ENCODE measurements at places on chromosomes 11 and 22. TPM values are rescaled to one million over a fixed set of nuclear protein-coding genes. Genes with fewer than 3 reads are reported as not detected.

The APOL5 gene
- total RNA-seq, result not detected

The SNRPD3 gene
- total RNA-seq, result 175 TPM

The DUSP8 gene
- total RNA-seq, result 1.1 TPM

The LGALS1 gene
- 187 TPM for total RNA-seq

GRCh38 chr11:8267831-8268529 lies 4.3 kb upstream of the LMO1 start:
- peaks cover 15% of the 10 kb centered on the region for H3K4me1 ChIP-seq
- no peak overlapping the region for H3K27ac ChIP-seq
- peaks cover 33% of the 10 kb centered on the region for H3K27me3 ChIP-seq
- peak; percentile 37 for DNase-seq
- H3K36me3 ChIP-seq, result no peaks in the 10 kb centered on the region

DNA sequence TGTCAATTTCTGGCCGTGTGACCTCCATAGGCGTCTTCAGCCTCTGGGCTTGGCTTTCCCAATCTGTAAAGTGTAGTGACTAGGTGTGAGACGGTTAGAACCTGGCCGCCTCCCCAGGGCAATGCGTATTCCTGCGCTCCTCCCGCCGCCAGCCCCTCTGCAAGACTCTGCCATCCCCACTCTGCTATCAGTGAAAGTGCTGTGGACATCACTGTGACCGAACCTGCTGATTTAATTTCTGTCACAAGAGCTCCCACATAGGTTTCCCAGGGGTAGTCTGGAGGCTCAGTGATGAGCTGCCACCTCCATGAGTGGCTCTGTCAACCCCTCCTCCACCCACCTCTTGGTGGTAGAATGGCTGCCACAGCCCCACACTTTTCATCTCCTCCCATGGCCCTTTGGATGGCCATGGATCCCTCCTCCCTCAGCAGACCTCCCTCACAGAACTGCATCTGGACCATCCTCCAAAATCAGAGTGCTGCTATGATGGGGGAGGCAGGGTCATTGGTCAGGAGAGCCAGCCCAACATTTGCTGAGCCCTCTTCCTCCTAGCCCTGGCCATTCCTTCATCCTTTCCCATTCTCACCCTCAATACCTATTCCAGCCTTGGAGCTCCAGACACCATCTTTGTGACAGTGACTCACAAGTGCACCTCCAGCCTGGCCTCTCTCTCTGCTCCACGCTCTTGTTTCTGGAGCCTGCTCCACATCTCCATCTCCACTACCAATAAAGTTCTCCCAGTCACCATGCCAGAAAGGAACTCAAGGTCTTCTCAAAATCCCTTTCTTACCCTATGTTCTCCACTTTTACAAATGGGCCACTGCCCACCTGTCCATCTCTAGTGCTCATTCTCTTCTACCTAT lies 1.5 kb upstream of the GSC2 start:
- H3K27me3 ChIP-seq, result peaks cover 19% of the 10 kb centered on the region
- no peaks in the 10 kb centered on the region for H3K4me1 ChIP-seq
- H3K36me3 ChIP-seq, result no peaks in the 10 kb centered on the region
- H3K4me3 ChIP-seq, result no peak overlapping the region

- H3K27ac ChIP-seq, result no peak overlapping the region
- no peak overlapping the region for H3K4me3 ChIP-seq
- no peaks in the 10 kb centered on the region for H3K4me1 ChIP-seq
- DNase-seq, result no peak
- H3K27me3 ChIP-seq, result no peaks in the 10 kb centered on the region
- H3K36me3 ChIP-seq, result no peaks in the 10 kb centered on the region
Observed at GRCh38 chr11:35918716-35919115, 25.1 kb upstream of the LDLRAD3 start.

DNA sequence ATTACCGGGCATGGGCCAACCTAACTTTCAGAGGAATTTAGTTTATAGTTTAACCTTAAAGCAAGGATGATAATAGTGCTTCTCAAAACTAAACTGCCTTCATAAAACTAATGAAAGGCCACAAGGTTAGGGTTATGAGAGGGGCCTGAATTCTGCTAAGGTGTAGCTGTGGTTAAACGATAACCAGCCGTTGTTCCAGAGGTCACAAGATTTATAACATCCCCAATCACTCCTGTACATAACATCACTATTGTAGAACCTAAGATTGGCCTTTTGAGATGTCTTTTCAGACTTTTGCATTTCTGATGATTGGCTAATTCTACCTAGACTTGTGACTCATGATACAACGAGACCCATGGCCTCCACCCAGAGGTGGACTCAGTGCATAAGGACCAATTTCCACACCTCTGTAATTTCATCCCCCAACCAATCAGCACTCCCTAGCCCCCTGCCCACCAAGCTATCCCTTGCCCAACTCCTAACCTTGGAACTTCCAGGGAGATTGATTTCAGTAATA lies 69.8 kb downstream of the ADAMTS15 start:
- no peaks in the 10 kb centered on the region for H3K36me3 ChIP-seq
- H3K4me1 ChIP-seq, result no peaks in the 10 kb centered on the region
- no peak for DNase-seq
- H3K27ac ChIP-seq, result no peak overlapping the region
- H3K4me3 ChIP-seq, result no peak overlapping the region

- DNase-seq, result no peak
- no peak overlapping the region for H3K27ac ChIP-seq
- no peaks in the 10 kb centered on the region for H3K27me3 ChIP-seq
Observed at GRCh38 chr11:121055076-121055475, 31.2 kb downstream of the TBCEL start.

- H3K36me3 ChIP-seq, result no peaks in the 10 kb centered on the region
- H3K27ac ChIP-seq, result peak overlapping the region; percentile 76
- DNase-seq, result peak; percentile 83
- no peaks in the 10 kb centered on the region for H3K27me3 ChIP-seq
Observed at GRCh38 chr11:2380807-2381350, 3.8 kb downstream of the CD81 start.

DNA sequence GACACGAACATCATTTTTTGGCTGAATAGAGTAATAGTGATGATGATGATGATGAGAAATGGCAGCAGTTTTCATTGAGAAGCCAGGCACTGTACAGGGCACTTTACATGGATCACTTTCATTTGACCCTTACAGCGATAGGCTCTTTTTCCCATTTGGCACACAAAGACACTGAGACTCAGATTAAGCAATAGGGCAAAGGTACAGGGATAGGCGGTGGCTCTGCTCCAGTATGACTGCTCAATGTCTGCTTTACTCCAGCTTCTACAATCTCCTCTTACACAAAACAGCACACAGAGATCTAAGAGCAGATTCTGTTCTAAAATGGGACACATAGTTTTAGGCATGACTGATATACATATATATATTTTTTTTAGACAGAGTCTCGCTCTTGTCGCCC lies 40.6 kb downstream of the MPPED2 start:
- H3K27ac ChIP-seq, result peak overlapping the region; percentile 15
- H3K4me1 ChIP-seq, result peaks cover 16% of the 10 kb centered on the region
- H3K4me3 ChIP-seq, result no peak overlapping the region
- peak; percentile 38 for DNase-seq
- H3K27me3 ChIP-seq, result no peaks in the 10 kb centered on the region

DNA sequence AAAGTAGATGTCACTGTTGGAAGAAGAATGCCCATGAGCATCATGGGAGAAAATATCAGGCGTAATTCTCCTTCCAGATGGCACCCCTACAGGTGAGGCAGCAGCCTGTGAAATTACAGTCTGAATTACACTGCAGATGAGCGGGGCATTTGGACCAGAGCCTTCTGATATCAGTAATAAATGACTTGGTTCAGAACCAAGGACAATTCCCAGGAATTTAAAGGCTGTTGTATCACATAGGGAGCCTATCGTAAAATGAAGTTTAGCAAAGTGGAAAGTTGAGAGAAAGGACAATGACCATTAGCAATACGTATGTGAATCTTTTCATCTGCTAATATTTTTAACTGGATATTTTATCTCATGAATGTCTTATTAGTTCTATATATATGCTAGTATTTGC lies 61.3 kb downstream of the PRMT3 start:
- H3K27me3 ChIP-seq, result no peaks in the 10 kb centered on the region
- no peak overlapping the region for H3K27ac ChIP-seq
- H3K4me3 ChIP-seq, result no peak overlapping the region
- DNase-seq, result no peak
- no peaks in the 10 kb centered on the region for H3K36me3 ChIP-seq
- H3K4me1 ChIP-seq, result no peaks in the 10 kb centered on the region

- H3K36me3 ChIP-seq, result no peaks in the 10 kb centered on the region
- H3K27me3 ChIP-seq, result no peaks in the 10 kb centered on the region
- DNase-seq, result peak; percentile 48
- H3K4me3 ChIP-seq, result no peak overlapping the region
- peaks cover 2% of the 10 kb centered on the region for H3K4me1 ChIP-seq
Observed at GRCh38 chr22:46047841-46048595, 71.1 kb upstream of the WNT7B start.

DNA sequence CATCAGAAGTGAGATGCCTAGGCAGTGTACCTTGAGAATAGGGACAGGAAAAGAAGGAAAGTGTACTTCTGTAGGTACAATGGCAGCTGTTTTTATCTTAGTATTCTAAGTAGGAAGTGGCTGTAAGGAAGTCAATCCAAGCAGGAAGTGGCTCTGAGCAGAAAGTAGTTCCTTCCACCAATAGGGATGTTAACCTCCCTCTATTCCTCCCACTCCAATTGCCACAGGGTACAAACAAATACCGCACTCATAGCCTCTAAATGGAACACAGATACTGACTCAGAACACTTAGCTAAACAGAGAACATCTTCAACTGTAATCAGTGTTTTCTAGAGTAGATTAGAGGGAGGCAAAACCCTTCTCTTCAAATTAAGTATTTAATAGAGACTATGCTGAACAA lies 10.6 kb downstream of the LRRC55 start:
- no peak overlapping the region for H3K27ac ChIP-seq
- DNase-seq, result no peak
- no peak overlapping the region for H3K4me3 ChIP-seq
- H3K4me1 ChIP-seq, result no peaks in the 10 kb centered on the region
- H3K36me3 ChIP-seq, result no peaks in the 10 kb centered on the region

DNA sequence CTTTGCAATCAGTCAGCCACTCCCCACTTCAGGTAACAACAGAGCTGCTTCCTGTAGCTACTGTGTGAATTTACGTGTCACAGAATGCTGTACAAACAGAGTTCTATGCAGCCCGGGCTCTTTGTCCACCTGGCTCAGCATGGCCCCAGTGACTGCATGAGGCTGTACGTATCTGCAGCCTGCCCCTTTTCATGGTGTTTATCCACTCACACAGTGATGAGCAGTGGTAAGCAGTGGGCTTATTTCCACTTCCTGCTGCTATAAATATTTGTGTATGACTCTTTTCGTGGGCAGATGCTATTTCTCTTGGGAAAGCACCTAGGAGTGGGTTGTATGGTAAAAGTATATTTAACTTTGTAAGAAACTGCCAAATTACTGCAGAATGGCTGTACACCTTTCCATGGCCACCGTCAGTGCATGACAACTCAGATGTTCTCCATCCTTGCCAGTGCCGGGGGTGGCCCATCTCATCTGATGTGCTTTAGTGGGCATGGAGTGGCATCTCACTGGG lies 43.3 kb downstream of the MYEOV start:
- H3K4me3 ChIP-seq, result no peak overlapping the region
- no peaks in the 10 kb centered on the region for H3K36me3 ChIP-seq
- H3K4me1 ChIP-seq, result no peaks in the 10 kb centered on the region

DNA sequence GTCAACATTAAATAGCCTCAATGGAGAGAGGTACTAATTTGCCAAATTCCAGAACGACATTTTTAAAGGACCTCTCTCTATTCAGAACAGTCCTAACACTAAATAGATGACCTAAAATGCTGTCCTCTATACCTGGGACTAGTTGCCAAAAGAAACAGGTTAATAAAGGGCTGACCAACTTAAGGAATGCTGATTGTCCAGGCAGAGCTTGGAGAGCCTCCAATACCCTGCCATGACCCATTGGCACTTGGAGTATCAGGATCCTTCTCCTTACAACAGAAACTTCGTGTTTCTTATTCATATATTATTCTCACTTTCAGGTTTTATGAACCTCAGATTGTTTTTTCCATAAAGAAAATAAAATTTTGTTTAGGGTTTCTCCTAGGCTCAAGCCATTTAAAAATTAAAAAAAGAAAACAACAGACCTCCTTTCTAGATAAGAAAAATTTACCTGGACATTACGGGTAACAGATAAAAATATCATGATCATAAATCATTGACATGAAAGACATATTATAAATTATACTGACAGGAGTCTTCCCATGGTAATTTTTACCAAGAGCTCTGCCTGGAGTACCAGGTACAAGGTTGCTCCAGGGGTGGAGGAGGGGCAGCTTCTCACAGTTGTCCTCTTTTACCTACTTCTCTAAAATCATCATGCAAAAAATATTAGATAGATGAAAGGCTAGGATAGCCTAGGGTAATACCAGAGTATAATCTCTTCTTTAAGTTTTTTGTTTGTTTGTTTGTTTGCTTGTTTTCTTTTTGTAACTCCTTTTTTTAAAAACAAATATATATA lies 2.0 kb downstream of the LRRC4C start:
- no peaks in the 10 kb centered on the region for H3K27me3 ChIP-seq
- no peak overlapping the region for H3K27ac ChIP-seq
- no peak for DNase-seq
- H3K4me3 ChIP-seq, result no peak overlapping the region
- H3K36me3 ChIP-seq, result no peaks in the 10 kb centered on the region

GRCh38 chr11:9078113-9079086 lies 13.0 kb downstream of the SCUBE2 start:
- H3K4me3 ChIP-seq, result no peak overlapping the region
- H3K36me3 ChIP-seq, result no peaks in the 10 kb centered on the region
- no peaks in the 10 kb centered on the region for H3K4me1 ChIP-seq
- H3K27me3 ChIP-seq, result no peaks in the 10 kb centered on the region
- no peak overlapping the region for H3K27ac ChIP-seq

GRCh38 chr11:128548649-128549255 lies 38.6 kb downstream of the ETS1 start:
- H3K4me3 ChIP-seq, result peak overlapping the region; percentile 32
- no peaks in the 10 kb centered on the region for H3K27me3 ChIP-seq
- peak; percentile 74 for DNase-seq
- no peaks in the 10 kb centered on the region for H3K36me3 ChIP-seq
- H3K27ac ChIP-seq, result peak overlapping the region; percentile 83

DNA sequence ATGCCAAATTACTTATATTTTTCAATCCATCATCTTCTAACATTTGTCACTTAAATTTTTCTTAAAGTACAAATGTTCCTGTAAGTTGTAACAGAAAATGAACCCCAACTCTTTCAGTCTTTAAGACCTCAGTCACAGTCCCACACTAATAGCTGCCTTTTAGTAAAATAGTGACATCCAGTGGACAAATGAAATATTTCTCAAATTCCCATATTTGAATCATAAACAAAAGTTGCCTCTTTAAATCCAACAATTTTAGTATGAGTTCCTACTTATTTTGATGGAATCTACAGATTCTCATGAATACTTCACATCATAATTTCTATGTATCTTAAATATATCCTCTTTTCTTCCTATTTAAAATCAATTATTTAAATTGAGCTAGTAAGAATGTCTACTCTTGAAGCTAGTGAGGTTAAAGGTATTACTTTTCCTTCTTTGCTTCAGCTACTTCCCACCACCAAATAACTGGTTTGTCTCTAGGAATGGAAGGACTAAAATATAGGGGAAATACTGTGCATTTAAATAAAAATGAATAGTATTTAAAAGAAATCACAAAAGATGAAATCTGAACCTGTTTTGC lies 9.2 kb downstream of the LIN7C start:
- H3K4me1 ChIP-seq, result no peaks in the 10 kb centered on the region
- peaks cover 45% of the 10 kb centered on the region for H3K36me3 ChIP-seq
- H3K27ac ChIP-seq, result peak overlapping the region; percentile 62
- H3K4me3 ChIP-seq, result no peak overlapping the region

Data from right lobe of liver (tissue), 6 donors.